ENCODE measurements at places on chromosomes 7 and 10. TPM values are rescaled to one million over a fixed set of nuclear protein-coding genes. Genes with fewer than 3 reads are reported as not detected.

DNA sequence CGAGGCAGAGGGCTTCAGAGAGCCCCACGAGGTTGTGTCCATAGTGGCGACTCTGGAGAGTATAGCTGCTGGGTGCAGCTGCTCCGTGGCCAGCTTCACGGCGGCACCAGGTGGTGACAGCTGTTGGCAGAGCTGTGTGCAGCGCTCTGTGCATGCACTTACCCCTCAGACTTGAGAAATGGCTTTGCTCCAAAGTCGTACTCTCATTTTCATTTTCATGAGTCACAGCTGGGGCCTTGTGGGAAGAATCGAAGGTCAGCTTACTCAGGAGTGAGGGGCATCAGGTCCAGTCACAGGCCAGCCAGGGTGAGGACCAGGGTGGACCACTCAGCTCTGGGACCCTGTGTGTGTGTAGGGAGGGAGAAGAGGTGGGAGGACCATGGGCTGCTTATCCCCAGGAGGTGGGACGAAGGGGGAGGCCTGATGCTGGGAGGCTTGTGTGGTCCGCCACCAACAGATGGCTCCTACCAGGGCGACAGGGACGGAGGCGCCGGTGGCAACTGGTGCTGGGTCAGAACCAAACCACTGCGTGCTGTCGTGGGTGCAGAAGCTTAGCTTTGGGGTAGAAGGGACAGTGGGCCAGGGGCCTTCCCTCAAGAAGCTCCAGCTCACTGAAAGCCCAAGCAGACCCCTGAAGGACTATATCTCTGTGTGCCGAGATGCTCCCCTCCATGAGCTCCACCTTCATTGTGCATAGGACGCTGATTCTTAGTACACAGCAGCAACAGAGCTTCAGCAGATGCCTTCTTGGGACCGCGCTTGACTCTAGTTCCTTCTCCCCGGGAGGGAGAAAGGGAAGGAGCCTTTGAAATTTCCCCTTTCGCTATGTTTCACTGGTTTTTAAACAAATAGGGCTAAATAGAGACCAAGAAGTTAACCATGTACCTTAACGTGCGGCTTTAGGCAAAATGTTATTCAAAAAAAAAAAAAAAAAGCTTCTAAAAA is 225.0 kb downstream of the CELF2 start:
- no peaks in the 10 kb centered on the region for H3K27me3 ChIP-seq
- H3K4me3 ChIP-seq = no peak overlapping the region
- peaks cover 25% of the 10 kb centered on the region for H3K36me3 ChIP-seq
- no peak overlapping the region for H3K27ac ChIP-seq
- H3K4me1 ChIP-seq = peaks cover 95% of the 10 kb centered on the region

GRCh38 chr7:13992596-13992964 is 3.1 kb upstream of the ETV1 start:
- peaks cover 7% of the 10 kb centered on the region for H3K27me3 ChIP-seq
- no peak overlapping the region for H3K27ac ChIP-seq
- no peak overlapping the region for H3K4me3 ChIP-seq
- peaks cover 16% of the 10 kb centered on the region for H3K4me1 ChIP-seq
- H3K36me3 ChIP-seq = no peaks in the 10 kb centered on the region
- DNase-seq = no peak

DNA sequence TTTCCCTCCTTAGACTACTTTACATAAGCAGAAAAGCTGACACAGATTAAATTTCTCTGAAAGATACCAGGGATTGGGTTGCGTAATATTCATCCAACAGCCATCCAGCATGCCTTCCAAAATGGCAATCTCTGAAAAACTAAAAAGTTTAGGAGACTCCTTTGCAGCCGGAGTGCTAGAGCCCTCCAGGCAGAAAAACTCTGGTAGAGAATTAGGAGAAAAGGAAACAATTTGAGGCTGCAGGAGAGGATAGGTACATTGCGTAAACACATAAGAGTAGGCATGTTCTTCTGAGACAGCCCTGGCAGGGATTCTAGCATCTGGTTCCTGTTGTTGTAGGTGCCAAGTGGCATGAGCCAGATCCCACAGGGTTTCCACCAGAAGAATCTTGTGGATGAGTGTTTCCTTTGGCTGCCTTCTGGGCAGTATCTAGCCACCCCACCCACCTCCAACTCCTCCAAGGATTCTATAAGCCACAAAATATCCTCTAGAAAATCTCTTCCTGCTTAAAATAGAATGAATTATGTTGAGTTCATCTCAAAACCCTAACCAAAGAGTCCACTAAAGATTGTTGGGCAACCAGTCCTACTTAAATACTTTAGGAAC is 402.4 kb downstream of the HGF start:
- DNase-seq = no peak
- no peaks in the 10 kb centered on the region for H3K4me1 ChIP-seq
- H3K27me3 ChIP-seq = no peaks in the 10 kb centered on the region
- H3K36me3 ChIP-seq = no peaks in the 10 kb centered on the region

DNA sequence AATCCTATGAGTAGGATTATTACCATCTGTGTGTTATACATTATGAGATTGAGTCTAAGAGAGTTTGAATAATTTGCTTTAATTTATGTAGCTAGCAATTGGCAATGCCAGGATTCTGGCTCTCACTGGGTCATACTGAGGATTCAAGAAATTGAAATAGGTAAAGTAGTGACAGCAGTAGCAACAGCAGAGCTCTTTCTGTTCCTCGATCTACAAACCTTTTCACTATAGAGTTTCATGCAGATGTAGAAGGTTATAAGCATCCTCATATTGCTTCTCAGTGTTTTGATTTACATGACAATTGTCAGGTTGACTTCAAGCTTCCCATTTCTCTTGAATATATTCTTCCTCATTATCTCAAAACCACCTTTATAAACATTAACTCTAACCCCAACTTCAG is 294.1 kb upstream of the CSTF2T start:
- no peaks in the 10 kb centered on the region for H3K36me3 ChIP-seq
- no peaks in the 10 kb centered on the region for H3K4me1 ChIP-seq
- DNase-seq = no peak

Gene ZWINT
- 3.0 TPM for polyA plus RNA-seq

Gene IRF5
- 14.4 TPM for polyA plus RNA-seq

- no peaks in the 10 kb centered on the region for H3K4me1 ChIP-seq
- no peak overlapping the region for H3K27ac ChIP-seq
- H3K27me3 ChIP-seq = no peaks in the 10 kb centered on the region
- no peak for DNase-seq
- no peak overlapping the region for H3K4me3 ChIP-seq
These were observed 72.7 kb upstream of the PRKG1 start for GRCh38 chr10:51001587-51001986.

Gene EBLN1
- polyA plus RNA-seq = not detected

GRCh38 chr10:112343056-112343806 is 30.7 kb upstream of the ACSL5 start:
- H3K4me3 ChIP-seq = no peak overlapping the region
- no peaks in the 10 kb centered on the region for H3K27me3 ChIP-seq
- H3K4me1 ChIP-seq = no peaks in the 10 kb centered on the region
- H3K27ac ChIP-seq = no peak overlapping the region
- H3K36me3 ChIP-seq = no peaks in the 10 kb centered on the region

DNA sequence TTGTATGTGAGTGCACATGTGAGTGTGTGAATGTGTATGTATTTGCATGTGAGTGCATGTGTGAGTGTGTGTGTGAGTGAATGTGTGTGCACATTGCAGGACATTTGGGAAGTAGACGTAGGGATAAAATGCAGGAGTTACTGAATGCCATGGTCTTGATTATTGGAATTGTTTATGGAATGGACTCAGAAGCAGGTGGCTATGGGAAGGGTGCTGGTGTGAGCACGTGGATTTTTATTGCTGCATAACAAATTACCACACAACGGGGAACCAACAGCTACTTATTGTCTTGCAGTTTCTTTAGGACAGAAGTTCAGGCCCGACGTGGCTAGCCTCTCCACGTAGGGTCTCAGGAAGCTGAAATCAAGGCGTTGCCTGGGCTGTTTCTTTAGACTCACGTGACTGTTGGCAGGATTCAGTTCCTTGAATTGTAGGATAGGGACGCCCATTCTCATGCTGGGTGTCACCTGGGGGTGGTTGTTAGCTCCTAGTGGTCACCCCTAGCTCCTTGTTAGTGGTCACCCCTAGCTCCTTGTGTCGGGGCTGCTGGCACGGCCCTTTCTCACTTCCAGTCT is 48.3 kb upstream of the ZNF32 start:
- H3K4me3 ChIP-seq = no peak overlapping the region
- H3K4me1 ChIP-seq = no peaks in the 10 kb centered on the region
- DNase-seq = no peak
- no peaks in the 10 kb centered on the region for H3K36me3 ChIP-seq
- no peaks in the 10 kb centered on the region for H3K27me3 ChIP-seq

Gene CYP2C18
- polyA plus RNA-seq = not detected

GRCh38 chr10:63719226-63719856 is 198.1 kb downstream of the REEP3 start:
- no peak overlapping the region for H3K4me3 ChIP-seq
- no peak overlapping the region for H3K27ac ChIP-seq
- DNase-seq = no peak
- H3K36me3 ChIP-seq = no peaks in the 10 kb centered on the region
- H3K4me1 ChIP-seq = peaks cover 6% of the 10 kb centered on the region

GRCh38 chr7:27156508-27156898 is at the start of gene HOXA7:
HOXA7 (minus strand) TSS chr7:27156675; CDS start chr7:27156545, 130 bp downstream.
- DNase-seq = no peak
- H3K4me3 ChIP-seq = no peak within 1 kb of the TSS
- H3K27me3 ChIP-seq = peaks cover 86% of the 10 kb centered on the region
- peaks cover 53% of the 10 kb centered on the region for H3K4me1 ChIP-seq
- H3K27ac ChIP-seq = no peak within 1 kb of the TSS
- no peaks in the 10 kb centered on the region for H3K36me3 ChIP-seq

GRCh38 chr7:134186801-134187200 is 59.7 kb downstream of the LRGUK start:
- H3K27me3 ChIP-seq = no peaks in the 10 kb centered on the region
- DNase-seq = no peak
- no peak overlapping the region for H3K4me3 ChIP-seq
- H3K4me1 ChIP-seq = no peaks in the 10 kb centered on the region

DNA sequence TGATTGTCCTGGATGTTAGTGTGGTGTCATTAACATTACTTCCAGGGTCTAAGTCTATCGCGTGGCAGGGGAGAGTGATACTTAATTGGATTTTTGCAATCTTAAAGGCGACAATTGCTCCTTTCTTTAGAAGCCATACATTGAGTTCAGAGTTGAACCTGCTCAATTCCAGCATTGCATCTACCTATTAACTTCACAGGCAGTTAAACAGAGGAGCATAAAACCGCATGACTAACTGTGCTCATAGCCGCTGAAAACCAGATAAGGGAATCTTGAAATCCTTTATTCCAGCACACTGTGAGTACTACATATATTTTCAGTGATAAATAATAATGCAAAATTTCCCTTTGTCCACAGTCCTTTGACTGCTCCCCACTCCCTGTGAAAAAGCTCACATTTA is 255.3 kb downstream of the STK31 start:
- no peak for DNase-seq
- no peak overlapping the region for H3K4me3 ChIP-seq
- no peaks in the 10 kb centered on the region for H3K4me1 ChIP-seq

DNA sequence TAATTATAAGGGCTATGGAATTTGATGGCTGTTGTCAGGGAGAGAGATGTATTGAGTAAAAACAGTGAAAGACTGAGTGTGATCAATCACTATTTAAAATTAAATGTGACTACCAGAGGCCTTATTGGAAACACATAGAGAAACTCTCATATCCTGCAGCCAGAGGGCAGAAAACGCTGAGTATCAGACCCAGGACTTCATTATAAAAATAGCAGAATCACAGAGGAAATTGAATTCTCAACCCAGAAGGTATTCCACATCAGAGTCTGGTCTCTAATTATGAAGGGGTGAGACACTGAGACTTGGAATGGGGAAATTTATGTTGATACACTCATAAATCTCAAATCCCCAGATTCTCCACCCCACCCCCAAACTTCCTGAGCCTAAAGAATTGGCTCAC is 69.5 kb upstream of the IL6 start:
- DNase-seq = peak; percentile 9
- H3K36me3 ChIP-seq = no peaks in the 10 kb centered on the region
- no peaks in the 10 kb centered on the region for H3K4me1 ChIP-seq
- H3K27ac ChIP-seq = no peak overlapping the region
- H3K27me3 ChIP-seq = no peaks in the 10 kb centered on the region

DNA sequence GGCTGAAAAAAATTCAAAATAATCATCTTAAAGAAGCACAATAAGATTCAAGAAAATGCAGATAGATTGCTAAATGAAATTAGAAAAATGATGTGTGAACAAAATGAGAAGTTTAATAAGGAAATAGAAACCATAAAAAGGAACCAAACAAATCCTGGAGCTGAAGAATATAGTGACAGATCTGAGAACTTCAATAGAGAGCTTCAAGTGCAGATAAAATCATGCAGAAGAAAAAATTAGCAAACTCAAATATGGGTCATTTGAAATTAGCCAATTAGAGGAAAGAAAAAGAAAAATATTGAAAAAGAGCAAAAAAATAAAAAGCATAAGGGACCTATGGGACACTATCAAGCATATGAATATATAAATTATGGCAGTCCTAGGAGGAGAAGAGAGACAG is 720.1 kb downstream of the PARD3 start:
- no peaks in the 10 kb centered on the region for H3K4me1 ChIP-seq
- H3K27me3 ChIP-seq = no peaks in the 10 kb centered on the region
- no peaks in the 10 kb centered on the region for H3K36me3 ChIP-seq
- H3K27ac ChIP-seq = no peak overlapping the region
- no peak for DNase-seq
- no peak overlapping the region for H3K4me3 ChIP-seq

DNA sequence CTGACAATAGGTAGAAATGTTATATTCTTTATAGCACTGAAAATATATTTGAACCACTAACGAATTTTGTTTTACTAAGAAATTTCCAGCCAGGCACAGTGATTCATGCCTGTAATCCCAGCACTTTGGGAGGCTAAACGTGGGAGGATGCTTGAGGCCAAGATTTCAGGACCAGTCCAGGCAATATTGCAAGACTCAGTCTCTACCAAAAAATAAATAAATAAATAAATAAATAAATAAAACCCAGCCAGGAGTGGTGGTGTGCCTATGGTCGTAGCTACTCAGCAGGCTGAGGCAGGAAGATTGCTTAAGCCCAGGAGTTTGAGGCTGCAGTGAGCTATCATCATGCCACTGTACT is 39.8 kb downstream of the PIP4K2A start:
- no peaks in the 10 kb centered on the region for H3K36me3 ChIP-seq
- no peaks in the 10 kb centered on the region for H3K27me3 ChIP-seq
- peaks cover 97% of the 10 kb centered on the region for H3K4me1 ChIP-seq

- no peaks in the 10 kb centered on the region for H3K27me3 ChIP-seq
- no peaks in the 10 kb centered on the region for H3K4me1 ChIP-seq
- H3K27ac ChIP-seq = no peak overlapping the region
These were observed 7.9 kb upstream of the CYREN start for GRCh38 chr7:135178364-135178763.

Data from CD4-positive, alpha-beta memory T cell (primary cell).